ENCODE measurements at places on chromosomes 11 and 22. TPM values are rescaled to one million over a fixed set of nuclear protein-coding genes. Genes with fewer than 3 reads are reported as not detected.

DNA sequence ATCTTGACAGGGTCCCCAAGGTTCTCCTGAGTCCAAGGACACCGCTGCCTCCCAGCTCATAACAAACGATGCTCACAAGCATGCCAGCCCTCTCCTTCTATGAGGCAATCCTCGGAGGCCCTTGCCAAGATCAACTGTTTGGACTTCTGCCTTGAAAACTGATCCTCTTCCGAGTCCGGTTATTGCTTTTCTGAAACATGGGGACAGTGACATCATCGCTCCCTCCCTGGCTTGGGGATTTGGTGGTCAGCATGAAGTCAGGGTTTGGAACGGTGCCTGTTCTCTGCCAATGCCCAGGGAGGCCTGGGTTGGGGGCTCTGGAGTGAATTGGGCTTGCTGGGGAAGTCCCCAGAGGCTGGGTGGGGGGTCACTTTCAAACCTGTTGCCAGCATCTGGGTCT lies 149.3 kb downstream of the FBXO7 start:
- no peaks in the 10 kb centered on the region for H3K27me3 ChIP-seq
- H3K27ac ChIP-seq, result peak overlapping the region; percentile 88
- no peaks in the 10 kb centered on the region for H3K36me3 ChIP-seq
- DNase-seq, result peak; percentile 80
- no peaks in the 10 kb centered on the region for H3K4me1 ChIP-seq

Gene FAT3
- 1.8 TPM for total RNA-seq

GRCh38 chr11:65404638-65405339 lies 17.8 kb upstream of the NEAT1 start:
- H3K27ac ChIP-seq, result peak overlapping the region; percentile 32
- H3K27me3 ChIP-seq, result no peaks in the 10 kb centered on the region
- H3K4me3 ChIP-seq, result no peak overlapping the region
- H3K4me1 ChIP-seq, result peaks cover 6% of the 10 kb centered on the region
- peaks cover 29% of the 10 kb centered on the region for H3K36me3 ChIP-seq

GRCh38 chr11:72750556-72751115 lies 1.6 kb downstream of the ARAP1 start:
- H3K27me3 ChIP-seq, result no peaks in the 10 kb centered on the region
- H3K4me3 ChIP-seq, result peak overlapping the region; percentile 67
- H3K27ac ChIP-seq, result peak overlapping the region; percentile 78
- peaks cover 26% of the 10 kb centered on the region for H3K4me1 ChIP-seq
- peaks cover 7% of the 10 kb centered on the region for H3K36me3 ChIP-seq

Gene TPCN2
- total RNA-seq, result 35.1 TPM

Gene VWCE
- total RNA-seq, result 6.3 TPM

DNA sequence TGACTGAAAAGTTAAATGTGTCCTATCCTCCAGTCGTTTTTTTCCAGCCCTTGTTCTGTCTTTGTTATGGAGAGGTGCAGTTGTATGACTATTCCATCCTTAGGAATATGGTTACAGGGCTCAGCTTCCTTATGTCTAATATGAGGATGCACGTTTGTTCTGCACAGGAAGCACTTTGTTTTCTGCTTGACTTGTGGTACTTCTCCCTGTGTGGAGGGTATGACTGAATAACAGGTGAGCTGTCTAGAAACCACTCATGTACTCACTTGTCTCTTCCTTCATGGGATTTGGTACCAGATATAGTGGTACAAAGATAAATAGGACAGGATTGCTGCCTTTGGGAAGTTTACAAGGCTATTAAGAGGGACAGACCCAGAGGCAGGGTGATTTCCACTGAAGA lies 17.4 kb downstream of the CABIN1 start:
- H3K27ac ChIP-seq, result no peak overlapping the region
- no peaks in the 10 kb centered on the region for H3K4me1 ChIP-seq
- H3K36me3 ChIP-seq, result no peaks in the 10 kb centered on the region
- no peak overlapping the region for H3K4me3 ChIP-seq
- DNase-seq, result no peak

DNA sequence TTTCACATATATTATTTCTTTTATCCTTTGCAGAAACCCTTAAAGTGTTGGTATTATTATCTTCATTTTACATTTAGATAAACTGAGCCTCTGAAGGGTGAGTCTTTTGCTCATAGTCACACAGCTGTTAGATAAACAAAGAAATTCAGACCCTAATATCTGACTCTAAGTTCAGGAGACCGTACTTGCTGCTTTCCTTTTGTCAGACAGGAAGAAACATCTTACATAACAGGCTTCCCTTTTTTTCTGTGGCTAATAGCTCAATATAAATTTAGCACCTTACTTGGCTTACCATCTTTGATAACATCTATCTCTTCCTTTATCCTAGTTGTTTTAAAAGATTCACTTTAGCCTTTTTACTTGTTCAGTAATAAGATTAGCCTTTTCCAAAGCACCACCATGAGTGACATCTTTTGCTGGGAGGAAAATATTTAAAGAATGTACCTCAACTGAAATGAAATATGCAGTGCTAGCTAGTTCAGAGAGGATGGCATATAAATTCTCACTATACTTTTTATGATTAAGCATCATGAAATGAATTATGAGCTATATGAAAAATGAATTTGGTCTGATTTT lies 128.6 kb downstream of the WNT11 start:
- no peak overlapping the region for H3K4me3 ChIP-seq
- H3K27me3 ChIP-seq, result no peaks in the 10 kb centered on the region
- no peak overlapping the region for H3K27ac ChIP-seq
- no peak for DNase-seq
- H3K36me3 ChIP-seq, result no peaks in the 10 kb centered on the region
- H3K4me1 ChIP-seq, result peaks cover 31% of the 10 kb centered on the region

- peaks cover 2% of the 10 kb centered on the region for H3K36me3 ChIP-seq
- H3K4me1 ChIP-seq, result no peaks in the 10 kb centered on the region
- no peak for DNase-seq
Observed at GRCh38 chr11:18490319-18490718, 34.7 kb downstream of the LDHAL6A start.

DNA sequence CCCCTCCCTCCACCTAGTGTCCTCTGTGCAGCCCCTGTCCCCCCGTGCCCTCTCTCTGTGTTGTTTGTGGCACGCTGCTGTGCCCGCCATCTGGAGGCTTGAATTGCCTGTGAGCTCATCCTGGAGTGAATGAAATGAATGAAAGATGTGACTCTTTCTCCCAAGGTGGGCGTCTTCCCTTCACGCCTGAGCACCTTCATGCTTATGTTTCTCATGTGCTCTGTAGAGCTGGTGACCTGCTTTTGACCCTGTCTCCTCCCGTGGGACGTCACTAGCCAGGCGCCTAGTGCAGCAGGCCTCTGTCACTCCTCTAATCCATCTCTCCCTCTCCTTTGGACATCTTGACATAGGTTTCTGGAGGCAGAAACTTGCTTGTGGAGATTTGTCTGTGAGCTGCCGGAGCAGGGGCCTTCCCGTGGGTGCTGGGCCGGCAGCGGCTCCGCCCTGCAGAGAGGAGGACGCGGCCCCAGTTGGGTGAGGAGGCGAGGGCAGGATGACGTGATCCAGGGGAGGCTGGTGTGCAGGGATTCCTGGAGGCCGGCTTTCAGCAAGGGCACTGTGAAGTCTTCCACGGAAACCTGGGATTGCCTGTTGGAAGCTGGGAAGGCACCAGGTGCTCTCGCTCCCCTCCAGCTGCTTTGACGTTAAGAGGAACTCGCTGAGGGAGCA lies 40.6 kb downstream of the MUC6 start:
- no peak for DNase-seq
- peak overlapping the region; percentile 34 for H3K27ac ChIP-seq
- H3K4me1 ChIP-seq, result no peaks in the 10 kb centered on the region
- H3K4me3 ChIP-seq, result no peak overlapping the region
- peaks cover 11% of the 10 kb centered on the region for H3K36me3 ChIP-seq
- H3K27me3 ChIP-seq, result no peaks in the 10 kb centered on the region

DNA sequence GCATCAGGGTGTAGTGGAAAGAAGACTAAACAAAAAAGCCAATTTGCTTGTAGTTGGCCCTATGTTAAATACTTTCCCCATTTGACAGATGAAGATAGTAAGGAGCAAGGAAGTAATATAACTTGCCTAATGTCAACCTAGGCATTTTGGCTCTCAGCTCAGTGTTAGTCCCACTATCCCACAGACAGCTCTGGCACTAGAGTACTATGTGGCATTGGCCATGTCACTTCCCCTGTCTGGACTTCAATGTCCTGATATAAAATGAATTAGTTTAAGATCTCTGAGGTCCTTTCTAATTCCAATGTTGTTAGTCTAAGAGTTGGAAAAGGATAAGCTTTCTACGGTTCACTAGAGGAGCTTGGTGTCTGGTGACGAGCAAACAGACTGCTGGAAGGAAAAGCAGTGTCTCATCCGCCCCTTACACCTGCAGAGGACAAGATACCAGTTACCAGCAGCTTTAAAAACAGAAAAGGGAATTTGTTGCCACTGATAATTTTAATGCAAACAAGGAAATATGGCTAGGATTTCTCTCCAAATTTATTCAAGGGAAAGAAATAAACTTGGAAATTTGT lies 92.5 kb downstream of the RELT start:
- no peaks in the 10 kb centered on the region for H3K36me3 ChIP-seq
- H3K27ac ChIP-seq, result no peak overlapping the region
- H3K4me1 ChIP-seq, result peaks cover 68% of the 10 kb centered on the region
- H3K4me3 ChIP-seq, result no peak overlapping the region
- DNase-seq, result no peak

Gene ADAMTS8
- total RNA-seq, result 0.66 TPM

GRCh38 chr22:49204599-49205482 lies 622.8 kb downstream of the BRD1 start:
- H3K4me1 ChIP-seq, result no peaks in the 10 kb centered on the region
- no peaks in the 10 kb centered on the region for H3K27me3 ChIP-seq

Gene PISD
- total RNA-seq, result 36.2 TPM

Gene CRELD2
- 53.5 TPM for total RNA-seq

DNA sequence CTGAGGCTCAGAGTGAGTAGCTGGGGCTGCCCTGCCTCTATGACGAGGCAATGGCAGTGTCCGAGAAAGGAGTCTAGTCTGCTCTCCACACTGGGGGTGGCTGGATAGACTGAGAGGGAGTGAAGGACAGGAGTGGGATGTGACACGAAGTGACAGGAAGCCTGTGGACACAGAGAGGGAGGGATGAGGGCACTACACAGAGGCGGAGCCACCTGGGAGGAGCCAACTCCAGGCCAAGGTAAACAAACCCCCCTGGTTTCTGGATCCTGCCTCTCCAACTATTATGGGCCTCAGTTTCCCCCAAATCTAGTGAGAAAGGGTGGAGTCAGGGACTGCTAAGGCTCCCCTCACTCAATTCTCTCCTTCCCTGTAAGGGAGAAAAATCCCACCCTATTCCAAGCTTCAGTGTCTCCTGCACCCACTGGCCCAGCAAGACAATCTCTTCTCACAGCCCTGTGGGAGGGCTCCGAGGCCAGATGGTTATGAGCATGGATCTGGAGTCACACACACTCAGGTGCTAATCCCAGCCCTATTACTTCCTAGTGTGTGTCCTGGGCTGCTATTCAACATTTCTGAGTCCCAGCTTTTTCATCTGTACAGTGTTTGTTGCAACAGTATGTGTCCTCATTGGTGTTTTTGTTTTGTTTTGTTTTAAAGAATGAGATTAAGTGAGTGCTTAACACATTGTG lies 24.9 kb downstream of the ASPHD2 start:
- no peak overlapping the region for H3K4me3 ChIP-seq
- no peaks in the 10 kb centered on the region for H3K27me3 ChIP-seq
- DNase-seq, result no peak
- H3K4me1 ChIP-seq, result no peaks in the 10 kb centered on the region
- H3K27ac ChIP-seq, result no peak overlapping the region

GRCh38 chr11:75453916-75454655 lies 21.1 kb upstream of the KLHL35 start:
- peak; percentile 66 for DNase-seq
- no peak overlapping the region for H3K4me3 ChIP-seq
- no peaks in the 10 kb centered on the region for H3K27me3 ChIP-seq
- H3K36me3 ChIP-seq, result peaks cover 5% of the 10 kb centered on the region
- H3K4me1 ChIP-seq, result peaks cover 16% of the 10 kb centered on the region

Gene CCDC15
- total RNA-seq, result 0.98 TPM

DNA sequence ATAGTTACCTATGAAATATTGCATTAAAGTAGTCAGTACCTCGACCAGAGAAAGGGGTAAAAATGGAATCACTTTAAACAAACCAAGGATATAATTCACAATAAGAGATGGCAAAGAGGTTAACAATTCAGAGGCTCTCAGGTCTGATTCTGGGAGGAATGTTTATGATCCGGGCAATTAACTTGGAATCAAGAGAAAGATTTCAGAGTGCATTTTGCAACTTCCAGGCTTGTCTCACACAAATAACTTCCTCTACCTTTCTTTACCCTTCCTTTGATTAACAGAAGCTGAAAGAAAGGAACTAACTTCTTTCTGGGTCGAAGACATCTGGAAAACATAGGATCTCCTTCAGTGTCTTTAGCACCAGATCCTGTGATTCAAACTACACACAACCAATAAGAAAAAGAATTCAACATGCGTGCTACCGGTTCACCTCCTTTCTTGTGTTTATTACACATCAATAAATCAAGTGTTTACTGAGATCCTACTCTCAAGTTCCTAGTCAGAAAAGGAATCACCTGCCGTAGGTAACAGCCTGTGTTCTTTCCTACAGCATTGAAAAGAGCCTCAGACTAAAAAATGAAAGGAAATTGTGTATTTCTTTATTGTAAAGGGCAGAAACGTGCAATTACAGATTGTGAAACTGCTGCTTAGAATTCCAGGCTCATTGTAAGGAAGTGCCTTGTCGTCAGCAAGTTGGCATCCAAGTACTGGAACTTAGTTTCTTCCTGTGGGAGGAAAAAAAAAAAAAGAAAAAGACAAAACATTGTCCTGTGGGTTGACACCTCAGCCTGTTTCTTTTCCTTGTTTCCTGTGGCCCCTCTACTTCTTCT lies 29.5 kb downstream of the CARD18 start:
- no peaks in the 10 kb centered on the region for H3K36me3 ChIP-seq
- no peak for DNase-seq
- no peaks in the 10 kb centered on the region for H3K4me1 ChIP-seq
- no peaks in the 10 kb centered on the region for H3K27me3 ChIP-seq
- H3K27ac ChIP-seq, result no peak overlapping the region
- no peak overlapping the region for H3K4me3 ChIP-seq

- no peak overlapping the region for H3K4me3 ChIP-seq
Observed at GRCh38 chr11:48103621-48104567, 112.7 kb upstream of the OR4B1 start.

DNA sequence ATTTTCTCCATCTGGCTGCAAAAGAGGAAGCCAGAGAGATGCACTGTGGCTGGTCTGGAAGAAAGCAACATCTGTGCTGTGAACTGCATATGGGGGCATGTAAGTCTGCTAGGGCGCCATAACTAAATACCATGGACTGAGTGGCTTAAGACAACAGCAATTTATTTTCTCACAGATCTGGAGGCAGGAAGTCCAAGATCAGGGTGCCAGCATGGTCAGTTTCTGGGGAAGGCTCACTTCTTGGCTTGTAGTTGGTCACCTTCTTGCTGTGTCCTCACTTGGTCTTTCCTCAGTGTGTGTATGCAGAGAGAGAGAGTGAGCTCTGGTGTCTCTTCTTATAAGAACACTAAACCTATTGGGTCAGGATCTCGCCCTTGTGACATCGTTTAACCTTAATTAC lies 34.9 kb upstream of the POLD3 start:
- no peak for DNase-seq
- H3K27ac ChIP-seq, result no peak overlapping the region
- H3K27me3 ChIP-seq, result no peaks in the 10 kb centered on the region
- no peaks in the 10 kb centered on the region for H3K36me3 ChIP-seq
- H3K4me1 ChIP-seq, result no peaks in the 10 kb centered on the region

GRCh38 chr11:77656362-77656761 lies 18.8 kb upstream of the CLNS1A start:
- no peaks in the 10 kb centered on the region for H3K36me3 ChIP-seq
- no peak for DNase-seq
- H3K4me3 ChIP-seq, result no peak overlapping the region
- H3K4me1 ChIP-seq, result no peaks in the 10 kb centered on the region
- no peak overlapping the region for H3K27ac ChIP-seq
- no peaks in the 10 kb centered on the region for H3K27me3 ChIP-seq

Gene MUC5AC
- not detected for total RNA-seq

GRCh38 chr11:115222218-115222862 lies 281.9 kb downstream of the CADM1 start:
- H3K27ac ChIP-seq, result no peak overlapping the region
- H3K4me1 ChIP-seq, result no peaks in the 10 kb centered on the region
- no peaks in the 10 kb centered on the region for H3K27me3 ChIP-seq
- H3K4me3 ChIP-seq, result no peak overlapping the region
